ENCODE measurements at places on chromosomes 1 and 21.
A peak's percentile ranks its signal among the peaks of the same experiment; 100 is the strongest.

GRCh38 chr1:54488065-54488750, 59.8 kb upstream of the ACOT11 start:
- peak; percentile 90 for DNase-seq

- DNase-seq, result no peak
Observed at GRCh38 chr1:94942171-94943128, 15.5 kb upstream of the CNN3 start.

- DNase-seq, result no peak
Observed at GRCh38 chr1:78678324-78678723, 28.7 kb downstream of the IFI44 start.

GRCh38 chr1:217425422-217425821, 205.5 kb downstream of the GPATCH2 start:
- DNase-seq, result no peak

DNA sequence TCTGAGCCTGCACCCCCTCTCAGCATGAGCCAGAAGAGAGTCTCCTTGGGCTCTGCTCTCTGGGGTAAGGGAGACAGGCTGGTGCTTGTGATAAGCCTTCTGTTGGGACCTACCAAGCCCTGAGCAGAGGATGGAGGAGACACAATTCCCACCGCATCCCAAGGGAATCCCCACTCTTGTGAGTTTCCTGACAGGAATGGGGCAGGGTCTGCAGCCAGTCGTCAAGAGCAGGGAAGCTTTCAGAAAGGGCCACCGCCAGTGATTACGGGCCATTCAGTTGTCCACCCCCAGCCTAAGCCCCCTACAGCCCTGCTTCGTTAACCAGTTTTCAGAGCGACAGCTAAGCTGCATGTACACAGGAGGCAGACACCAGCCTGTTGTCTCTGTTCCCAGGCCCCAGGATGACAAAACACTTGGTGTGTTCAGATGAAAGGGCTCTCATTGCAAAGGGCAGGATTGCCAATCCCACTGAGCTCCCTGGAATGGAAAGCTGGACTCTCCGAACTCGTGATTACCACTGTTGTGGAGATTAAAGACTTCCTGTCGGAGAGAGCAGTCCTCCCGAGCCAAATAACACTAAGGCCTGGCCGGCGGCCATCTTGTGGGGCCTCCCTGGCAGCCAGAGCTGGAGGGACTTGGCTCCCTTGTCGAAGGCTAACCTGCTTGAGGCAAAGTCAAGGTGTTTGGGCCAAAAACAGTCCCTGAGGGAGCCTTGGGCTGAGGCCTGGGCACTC, 37.4 kb upstream of the SLC30A1 start:
- DNase-seq, result no peak

GRCh38 chr1:247906504-247907047, 11.2 kb downstream of the OR2W3 start:
- DNase-seq, result no peak

- DNase-seq, result no peak
Observed at GRCh38 chr1:222454782-222455181, 93.1 kb downstream of the HHIPL2 start.

DNA sequence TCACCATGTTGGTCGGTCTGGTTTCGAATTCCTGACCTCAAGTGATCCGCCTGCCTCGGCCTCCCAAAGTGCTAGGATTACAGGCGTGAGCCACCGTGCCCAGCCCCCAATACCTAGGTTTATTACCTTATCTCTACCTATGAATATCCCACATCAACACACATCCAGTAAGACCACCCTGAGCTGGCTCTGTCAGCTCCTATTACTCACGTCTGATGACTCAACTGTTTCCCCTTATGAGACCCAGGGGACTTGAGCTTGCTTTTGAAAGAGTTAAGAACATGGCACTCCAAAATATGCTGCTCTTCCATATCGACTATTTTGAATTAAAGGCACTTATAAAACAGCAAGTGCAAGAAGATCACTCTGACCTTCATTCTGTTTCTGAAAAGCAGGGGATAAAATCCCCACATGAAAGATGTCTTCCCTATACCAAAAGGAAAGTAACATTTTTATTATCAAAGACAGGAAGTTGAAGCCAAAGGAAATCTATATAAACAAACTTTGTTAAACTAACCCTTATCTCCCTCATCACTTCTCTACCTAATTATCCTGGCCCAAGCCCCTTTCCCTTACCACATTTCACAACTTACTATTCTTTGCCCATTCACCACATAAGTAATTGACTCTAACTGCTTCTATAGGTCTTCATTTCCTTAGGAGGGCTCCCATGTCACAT, 41.3 kb upstream of the OSBPL9 start:
- DNase-seq, result no peak

GRCh38 chr1:200369131-200369530, 40.7 kb downstream of the ZNF281 start:
- DNase-seq, result no peak

DNA sequence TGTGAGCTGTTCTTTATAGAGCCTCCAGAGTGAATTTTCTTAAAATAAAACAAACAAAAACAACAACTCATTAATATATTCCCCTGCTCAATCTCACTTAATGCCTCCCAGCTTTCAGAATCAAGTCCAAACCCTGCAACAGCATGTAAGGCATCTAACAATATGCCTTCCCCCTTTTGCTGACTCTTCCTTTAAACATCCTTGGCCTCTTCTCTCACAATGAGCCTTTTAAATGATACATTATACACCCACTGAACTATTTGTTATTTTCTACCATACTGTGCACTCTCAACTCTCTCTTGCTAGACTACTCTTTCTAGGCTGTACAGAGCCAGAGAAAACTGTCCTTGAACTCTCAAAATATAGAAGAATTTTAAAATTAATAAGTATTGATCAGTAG, 115.2 kb upstream of the SNX7 start:
- DNase-seq, result no peak

- no peak for DNase-seq
Observed at GRCh38 chr21:43370091-43370658, 56.8 kb downstream of the SIK1 start.

GRCh38 chr1:25642574-25643108, 26.1 kb downstream of the MAN1C1 start:
- no peak for DNase-seq

DNA sequence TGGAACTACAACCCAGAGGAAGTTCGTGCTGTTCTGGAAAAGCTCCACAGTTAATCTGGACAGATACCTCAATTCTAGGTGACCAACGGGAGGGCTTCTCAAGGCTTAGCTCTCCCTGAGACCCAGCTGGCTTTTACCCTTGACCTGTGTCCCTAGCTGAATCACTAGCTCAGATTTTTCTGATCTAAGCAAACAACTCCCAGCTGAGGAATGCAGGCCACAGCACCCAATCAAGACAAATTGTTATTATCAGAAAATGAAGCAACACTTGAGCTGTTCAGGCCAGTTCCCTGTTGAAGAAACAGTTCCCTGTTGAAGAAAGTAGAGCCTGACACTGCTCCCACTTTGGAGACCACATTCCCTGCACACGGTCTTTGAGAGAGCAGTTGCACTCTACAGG, 16.0 kb downstream of the DIO1 start:
- DNase-seq, result no peak

GRCh38 chr1:152111515-152111968, 3.7 kb downstream of the TCHH start:
- peak; percentile 38 for DNase-seq

DNA sequence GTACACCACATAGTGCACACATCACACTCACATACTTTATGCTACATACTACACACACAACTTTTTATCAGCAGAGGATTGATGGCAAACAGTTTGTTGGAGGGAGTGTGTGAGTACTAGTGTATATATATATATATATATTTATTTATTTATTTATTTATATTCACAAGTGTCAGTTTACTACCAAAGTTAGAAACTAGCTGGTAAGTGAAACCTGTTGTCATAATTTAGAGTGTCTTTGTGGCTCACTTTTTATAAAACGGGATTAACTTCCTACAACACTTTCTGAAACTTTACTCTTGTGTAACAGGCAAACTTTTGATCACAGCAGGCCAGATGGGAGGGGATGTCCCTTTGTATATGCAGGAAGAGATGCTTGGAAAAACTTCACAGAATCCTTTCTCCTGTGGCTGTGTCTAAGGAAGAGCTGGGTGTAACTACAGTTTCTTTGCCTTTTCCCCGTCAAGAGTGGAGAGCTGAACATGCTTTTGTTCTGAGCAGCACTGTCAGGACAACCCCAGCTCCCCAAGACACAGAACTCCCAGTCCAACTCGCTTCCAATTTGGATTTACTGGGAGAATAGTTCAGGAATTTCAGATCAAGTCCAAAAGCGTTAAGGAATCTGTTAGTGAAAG, 1.9 kb upstream of the SAMD13 start:
- no peak for DNase-seq

DNA sequence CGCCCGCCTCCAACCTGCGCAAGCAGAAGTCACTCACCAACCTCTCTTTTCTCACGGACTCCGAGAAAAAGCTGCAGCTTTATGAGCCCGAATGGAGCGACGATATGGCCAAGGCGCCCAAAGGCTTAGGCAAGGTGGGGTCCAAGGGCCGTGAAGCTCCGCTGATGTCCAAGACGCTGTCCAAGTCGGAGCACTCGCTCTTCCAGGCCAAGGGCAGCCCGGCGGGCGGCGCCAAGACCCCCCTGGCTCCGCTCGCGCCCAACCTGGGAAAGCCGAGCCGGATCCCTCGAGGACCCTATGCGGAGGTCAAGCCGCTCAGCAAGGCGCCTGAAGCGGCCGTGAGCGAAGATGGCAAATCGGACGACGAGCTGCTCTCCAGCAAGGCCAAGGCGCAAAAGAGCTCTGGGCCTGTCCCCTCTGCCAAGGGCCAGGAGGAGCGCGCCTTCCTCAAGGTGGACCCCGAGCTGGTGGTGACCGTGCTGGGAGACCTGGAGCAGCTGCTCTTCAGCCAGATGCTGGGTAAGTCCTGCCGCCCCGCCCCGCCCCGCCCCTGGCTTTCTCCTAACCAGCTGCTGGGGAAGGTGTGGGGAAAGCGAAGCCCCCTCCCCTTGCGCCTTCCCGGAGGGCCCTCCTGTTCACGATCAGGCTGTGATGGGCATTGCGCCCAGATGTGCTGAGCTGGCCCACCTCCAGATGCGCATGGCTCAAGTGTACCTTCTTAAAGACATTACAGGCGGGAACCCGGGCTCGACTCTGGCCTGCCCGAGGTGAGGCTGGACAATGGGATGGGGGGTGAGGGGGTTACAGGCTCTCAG, 110.2 kb downstream of the NAV1 start:
- no peak for DNase-seq

GRCh38 chr1:2019571-2020309, 595 bp downstream of the GABRD start:
- no peak for DNase-seq

DNA sequence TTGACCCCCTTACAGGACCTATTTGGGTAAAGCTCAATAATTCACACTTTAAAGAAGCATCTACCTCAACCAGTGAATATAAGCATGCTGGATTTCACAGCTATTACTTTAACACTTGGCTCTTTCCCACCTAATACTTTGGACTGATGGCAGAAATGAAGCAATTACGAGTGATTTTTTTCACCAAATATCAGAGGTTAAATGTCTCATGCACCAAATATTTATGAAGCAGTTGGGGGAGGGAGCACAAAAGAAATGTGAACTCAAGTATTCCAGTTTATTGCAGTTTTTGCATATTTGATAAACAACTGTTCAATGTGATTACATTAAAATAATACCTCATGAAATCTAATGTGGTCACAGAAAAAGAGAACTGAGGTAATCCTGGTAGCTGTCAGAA, 223.6 kb downstream of the LRRC7 start:
- DNase-seq, result no peak

- no peak for DNase-seq
Observed at GRCh38 chr21:17572431-17572830, 40.3 kb downstream of the BTG3 start.

Measured in GM13976 (cell line).